ENCODE measurements at places on chromosomes 12 and 14. TPM values are rescaled to one million over a fixed set of nuclear protein-coding genes. Genes with fewer than 3 reads are reported as not detected.

Gene MYH7
- 0.18 TPM for total RNA-seq

DNA sequence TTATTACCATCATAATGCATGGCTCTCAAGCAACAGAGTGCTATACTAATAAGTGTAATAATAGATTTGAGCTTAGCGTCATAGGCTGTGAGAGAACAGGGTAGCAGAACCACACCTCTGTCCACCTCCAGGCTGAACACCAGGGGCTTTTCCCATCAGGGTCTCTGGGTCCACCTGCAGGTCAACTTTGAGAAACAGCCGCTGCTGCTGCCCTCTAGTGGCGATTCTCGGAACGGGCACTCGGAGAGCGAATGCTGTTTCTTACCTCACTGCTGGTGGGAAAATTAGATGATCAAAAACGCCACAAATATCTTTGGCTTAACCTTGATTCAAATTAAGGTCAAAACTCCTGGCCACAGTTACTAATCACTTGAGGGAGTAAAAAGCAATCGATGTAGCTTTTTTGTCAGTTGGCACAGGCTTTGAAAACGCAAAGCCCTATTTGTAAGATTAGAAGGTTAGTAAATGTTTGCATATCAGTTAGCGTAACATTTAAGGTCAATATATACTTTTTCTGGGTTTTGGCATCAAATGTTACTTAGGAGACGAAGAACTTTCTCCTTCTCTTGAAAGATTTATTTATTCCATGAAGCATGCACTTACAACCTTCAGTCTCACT, 127.9 kb upstream of the TMEM132D start:
- peaks cover 4% of the 10 kb centered on the region for H3K36me3 ChIP-seq
- H3K4me3 ChIP-seq = no peak overlapping the region
- H3K27ac ChIP-seq = no peak overlapping the region
- no peaks in the 10 kb centered on the region for H3K4me1 ChIP-seq

- H3K4me3 ChIP-seq = no peak overlapping the region
- no peak overlapping the region for H3K27ac ChIP-seq
- H3K36me3 ChIP-seq = no peaks in the 10 kb centered on the region
- DNase-seq = no peak
- peaks cover 12% of the 10 kb centered on the region for H3K27me3 ChIP-seq
These were observed 11.1 kb downstream of the CCDC197 start for GRCh38 chr14:94008234-94008633.

DNA sequence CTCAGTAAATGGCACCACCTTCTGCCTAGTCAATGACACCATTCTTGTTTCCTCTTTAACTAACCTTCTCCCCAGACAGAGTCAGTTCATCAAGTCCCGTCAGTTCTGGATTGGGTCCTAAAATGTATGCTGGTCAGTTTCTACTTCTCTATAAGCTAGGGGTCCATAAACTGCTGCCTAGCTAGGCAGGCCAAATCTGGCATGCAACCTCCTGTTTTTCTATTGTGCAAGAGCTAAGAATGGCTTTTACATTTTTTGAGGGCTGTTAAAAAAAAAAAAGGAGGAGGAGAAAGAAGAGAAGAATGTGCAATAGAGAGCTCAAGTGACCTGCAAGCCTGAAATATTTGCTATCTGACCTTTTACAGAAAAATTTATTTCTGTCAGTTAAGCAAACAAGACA, 6.4 kb upstream of the TMED10 start:
- H3K4me3 ChIP-seq = no peak overlapping the region
- no peaks in the 10 kb centered on the region for H3K36me3 ChIP-seq
- H3K27ac ChIP-seq = no peak overlapping the region
- no peak for DNase-seq
- peaks cover 4% of the 10 kb centered on the region for H3K4me1 ChIP-seq

GRCh38 chr14:51950007-51950406, 39.3 kb upstream of the RTRAF start:
- peaks cover 4% of the 10 kb centered on the region for H3K36me3 ChIP-seq
- H3K4me3 ChIP-seq = no peak overlapping the region
- DNase-seq = no peak
- no peaks in the 10 kb centered on the region for H3K4me1 ChIP-seq

Gene OAS2
- total RNA-seq = 0.41 TPM

Gene FMNL3
- total RNA-seq = 194 TPM

Gene SLC6A12
- 0.26 TPM for total RNA-seq

Gene BAZ1A
- 27.2 TPM for total RNA-seq

Gene TOMM20L
- not detected for total RNA-seq

GRCh38 chr12:112347581-112347982, 34.6 kb downstream of the HECTD4 start:
- H3K4me3 ChIP-seq = no peak overlapping the region
- no peak for DNase-seq
- H3K27ac ChIP-seq = no peak overlapping the region
- H3K36me3 ChIP-seq = no peaks in the 10 kb centered on the region
- H3K4me1 ChIP-seq = no peaks in the 10 kb centered on the region

DNA sequence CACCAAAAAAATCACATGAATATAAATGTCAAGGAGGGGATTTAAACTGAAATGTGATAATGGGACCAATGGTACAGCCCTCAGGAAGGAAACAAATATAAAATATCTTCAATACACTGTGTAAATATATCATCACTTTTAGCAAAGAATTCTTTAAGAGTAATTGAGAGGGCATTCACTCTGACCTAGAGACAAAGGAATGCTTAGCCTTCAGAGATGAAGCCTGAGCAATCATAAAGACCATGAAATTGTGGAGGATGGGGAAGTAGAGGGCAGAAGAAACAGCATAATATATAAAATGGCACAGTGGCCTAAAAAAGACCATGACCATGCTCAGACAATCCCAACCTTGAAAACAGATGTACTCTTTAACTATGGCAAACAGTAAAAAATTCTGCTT, 20.4 kb downstream of the YAF2 start:
- no peak overlapping the region for H3K4me3 ChIP-seq
- H3K27ac ChIP-seq = no peak overlapping the region
- no peaks in the 10 kb centered on the region for H3K27me3 ChIP-seq
- H3K36me3 ChIP-seq = no peaks in the 10 kb centered on the region
- DNase-seq = no peak
- no peaks in the 10 kb centered on the region for H3K4me1 ChIP-seq

Gene R3HDM2
- 39.4 TPM for total RNA-seq

GRCh38 chr12:2337031-2338010, 284.5 kb downstream of the CACNA1C start:
- no peak overlapping the region for H3K4me3 ChIP-seq
- no peak for DNase-seq
- no peak overlapping the region for H3K27ac ChIP-seq
- H3K27me3 ChIP-seq = peaks cover 2% of the 10 kb centered on the region
- no peaks in the 10 kb centered on the region for H3K36me3 ChIP-seq

DNA sequence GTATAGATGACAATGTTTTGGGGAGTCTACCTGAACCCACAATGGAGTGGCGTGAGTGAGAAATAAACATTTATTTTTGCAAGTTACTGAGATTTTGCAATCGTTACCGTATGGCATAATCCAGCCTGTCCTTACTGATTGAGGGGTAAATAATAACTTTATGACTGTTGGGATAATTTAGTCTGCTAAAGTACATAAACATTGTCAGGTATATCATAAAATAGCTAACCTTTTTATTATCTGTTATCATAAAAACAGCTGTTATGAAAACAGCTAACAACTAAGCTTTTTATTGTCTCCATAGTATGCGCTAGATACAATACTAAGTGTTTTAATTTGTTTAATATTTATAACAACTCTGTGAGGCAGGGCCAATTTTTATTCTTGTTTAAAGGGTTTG, 10.3 kb downstream of the ACSS3 start:
- DNase-seq = no peak
- H3K27ac ChIP-seq = no peak overlapping the region
- H3K36me3 ChIP-seq = no peaks in the 10 kb centered on the region
- H3K27me3 ChIP-seq = no peaks in the 10 kb centered on the region
- peaks cover 14% of the 10 kb centered on the region for H3K4me1 ChIP-seq

- no peaks in the 10 kb centered on the region for H3K36me3 ChIP-seq
- peaks cover 15% of the 10 kb centered on the region for H3K4me1 ChIP-seq
- DNase-seq = no peak
These were observed 341.8 kb downstream of the NRXN3 start for GRCh38 chr14:78512021-78512420.

Gene SLC6A15
- total RNA-seq = 5.3 TPM

DNA sequence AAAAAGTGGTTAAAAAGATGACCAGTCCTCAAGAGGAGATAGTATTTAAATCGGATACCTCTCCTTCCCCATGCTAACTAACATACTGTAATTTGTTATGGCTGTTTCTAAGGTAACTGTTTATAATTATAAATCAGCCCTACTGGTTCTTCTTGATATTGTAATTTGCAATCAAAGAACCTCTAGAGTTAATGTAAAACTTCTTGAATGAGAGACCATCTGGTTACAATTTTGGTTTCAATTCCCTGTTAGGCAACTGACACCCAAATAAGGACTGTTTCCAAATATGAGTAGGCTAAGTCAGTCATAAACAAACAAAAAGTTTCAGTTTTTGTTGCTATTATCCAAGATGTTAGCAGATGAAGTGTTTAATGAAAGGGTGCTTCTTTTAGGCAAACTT, 120.2 kb upstream of the DNM1L start:
- H3K4me3 ChIP-seq = no peak overlapping the region
- peaks cover 2% of the 10 kb centered on the region for H3K27me3 ChIP-seq
- no peak for DNase-seq
- H3K36me3 ChIP-seq = peaks cover 10% of the 10 kb centered on the region

Data from endothelial cell (in vitro differentiated cells).